ENCODE measurements at places on chromosomes 11 and 22.

DNA sequence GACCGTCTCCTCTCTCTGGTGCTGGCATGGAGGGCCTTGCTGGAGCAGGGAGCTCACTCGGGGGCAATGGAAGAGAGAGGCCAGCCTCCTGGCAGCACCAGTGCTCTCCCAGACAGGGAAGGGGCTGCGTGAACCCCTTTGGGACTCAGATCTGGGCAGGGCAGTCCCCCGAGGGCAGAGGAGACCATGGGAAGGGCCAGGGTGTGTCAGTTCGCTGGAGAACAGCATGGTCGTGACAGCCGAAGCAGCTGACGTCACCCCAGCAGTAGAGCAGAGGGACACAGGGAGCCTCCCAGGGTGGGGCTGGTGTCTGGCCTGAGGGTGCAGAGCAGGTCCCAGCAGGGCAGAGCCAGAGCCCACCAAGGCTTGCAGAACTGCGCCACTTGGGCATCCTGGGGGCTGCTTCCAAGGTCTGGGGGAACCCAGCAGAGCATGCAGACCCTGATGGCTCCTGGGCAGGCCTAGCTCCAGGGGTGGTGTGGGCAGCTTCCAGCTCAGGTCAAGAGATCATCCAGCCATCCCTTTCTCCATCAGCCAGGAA, 71.0 kb upstream of the KCNQ1OT1 start:
- no peak for DNase-seq

- peak; percentile 35 for DNase-seq
Measured at GRCh38 chr22:26398741-26399153, 30.3 kb upstream of the ASPHD2 start.

DNA sequence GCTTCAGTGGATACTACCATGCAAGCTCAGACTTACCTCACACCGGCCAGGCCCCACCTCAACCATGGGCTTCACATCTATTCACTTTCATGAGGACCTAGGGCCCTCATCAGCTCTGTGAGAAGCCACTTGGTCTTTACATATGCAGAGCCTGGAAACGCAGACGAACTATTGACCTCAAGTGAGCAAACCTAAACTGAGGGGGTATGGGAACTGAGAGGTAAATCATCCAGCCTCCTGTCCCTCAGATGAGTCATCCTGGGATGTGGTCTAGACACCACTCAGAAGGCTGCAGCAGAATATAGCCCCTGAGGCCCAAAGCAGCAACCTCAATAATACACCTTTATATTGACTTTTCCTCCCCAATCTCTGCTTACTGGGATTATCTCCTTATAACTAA, 578.0 kb downstream of the INSC start:
- DNase-seq: no peak

DNA sequence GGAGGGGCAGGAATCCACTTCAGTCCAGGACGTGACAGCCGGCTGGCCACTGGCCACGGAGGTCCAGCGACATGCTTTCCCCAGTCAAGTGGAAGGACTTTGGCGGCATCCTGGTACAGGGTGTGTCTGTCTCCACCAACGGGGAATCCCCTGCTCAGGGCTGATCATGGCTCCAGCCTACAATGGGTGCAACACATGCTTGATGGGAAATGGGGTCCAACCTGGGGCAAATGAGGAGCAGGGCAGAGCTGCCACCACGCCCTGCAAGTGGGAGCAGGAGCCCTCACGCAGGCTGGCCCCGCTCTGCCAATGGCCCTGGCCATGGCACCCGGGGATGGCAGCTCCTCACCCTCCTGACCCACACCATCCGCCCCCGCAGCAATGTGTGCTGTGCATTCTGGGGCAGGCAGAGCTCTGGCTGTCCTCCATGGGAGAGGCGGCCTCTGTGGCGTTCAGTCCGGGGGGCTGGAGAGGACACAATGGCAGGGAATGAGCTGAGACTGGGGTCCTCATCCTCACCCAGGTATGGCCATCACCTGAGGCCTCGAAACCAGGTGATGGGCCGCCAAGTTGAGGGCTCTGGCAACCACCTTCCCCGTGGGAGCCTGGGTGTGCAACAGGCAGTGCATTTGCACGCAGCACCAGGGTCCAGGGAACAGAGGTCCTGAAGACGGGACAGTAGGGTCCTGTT, 5.8 kb upstream of the SEPTIN5 start:
- DNase-seq: no peak

- DNase-seq: no peak
Measured at GRCh38 chr11:1632053-1632714, 2.6 kb downstream of the KRTAP5-5 start.

DNA sequence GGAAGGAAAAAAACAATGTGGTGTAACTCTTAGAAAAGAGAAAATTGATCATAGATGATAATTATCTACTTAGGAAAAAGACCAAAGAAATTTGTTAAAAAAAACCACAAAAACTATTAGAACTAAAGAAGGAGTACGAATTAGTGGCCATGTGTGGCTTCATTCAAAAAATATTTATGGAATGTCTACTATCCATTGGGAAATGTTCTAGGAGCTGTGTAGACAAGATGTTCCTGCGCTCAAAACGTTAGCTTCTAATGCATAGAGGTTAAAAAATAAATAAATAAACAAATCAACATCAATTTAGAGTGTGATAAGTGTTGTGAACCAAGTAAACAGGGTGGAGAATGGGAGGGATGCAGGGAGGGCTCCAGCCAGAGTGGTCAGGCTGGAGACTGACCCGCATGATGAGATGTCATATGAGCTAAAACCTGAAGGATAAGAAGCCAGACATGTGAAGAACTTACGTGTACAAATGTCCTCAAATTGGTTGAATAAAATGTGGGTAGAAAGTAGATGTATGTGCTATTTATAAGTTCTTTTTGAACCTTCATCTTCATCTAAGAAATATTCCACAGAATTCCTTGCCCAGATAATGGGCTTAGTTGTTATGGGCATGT, 4.3 kb upstream of the EXPH5 start:
- no peak for DNase-seq

DNA sequence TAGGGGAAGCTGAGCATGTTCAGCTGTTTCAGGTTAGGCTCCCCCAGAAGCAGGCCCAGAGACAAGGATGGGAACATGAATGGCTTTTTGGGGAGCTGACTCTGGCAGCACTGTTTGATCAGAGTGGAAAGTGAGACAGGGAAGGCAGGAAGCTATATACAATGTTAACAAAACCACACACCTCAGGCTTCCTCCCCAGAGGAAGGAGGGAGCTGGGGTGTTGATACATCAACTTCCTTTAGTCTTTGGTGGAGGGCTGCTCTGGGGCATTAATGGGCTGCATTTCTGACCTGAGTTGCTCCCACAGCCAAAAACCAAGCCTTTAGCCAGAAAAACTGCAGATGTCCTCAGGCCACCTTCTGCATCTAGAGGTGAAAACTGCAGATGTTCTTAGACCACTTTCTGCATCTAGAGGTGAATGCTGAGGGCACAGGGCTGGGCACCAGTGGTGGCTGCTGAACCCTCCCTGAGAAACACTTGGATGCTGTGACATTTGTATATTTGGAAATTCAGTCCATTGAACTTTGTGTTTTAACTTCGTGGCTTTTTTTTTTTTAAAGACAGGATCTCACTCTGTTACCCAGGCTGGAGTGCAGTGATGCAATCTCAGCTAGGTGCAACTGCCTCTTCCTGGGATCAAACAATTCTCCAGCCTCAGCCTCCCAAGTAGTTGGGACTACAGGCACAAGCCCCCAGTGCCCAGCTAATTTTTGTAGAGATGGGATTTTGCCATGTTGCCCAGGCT, 49.9 kb downstream of the KIAA1671 start:
- no peak for DNase-seq
